Activated naive CD8-positive, alpha-beta T cell treated with anti-CD3 and anti-CD28 coated beads, Interleukin-2, amount 50 U/mL, for 24 hours (primary cell): ENCODE measurements at places on chromosomes 16 and 17.
A peak's percentile ranks its signal among the peaks of the same experiment; 100 is the strongest.

DNA sequence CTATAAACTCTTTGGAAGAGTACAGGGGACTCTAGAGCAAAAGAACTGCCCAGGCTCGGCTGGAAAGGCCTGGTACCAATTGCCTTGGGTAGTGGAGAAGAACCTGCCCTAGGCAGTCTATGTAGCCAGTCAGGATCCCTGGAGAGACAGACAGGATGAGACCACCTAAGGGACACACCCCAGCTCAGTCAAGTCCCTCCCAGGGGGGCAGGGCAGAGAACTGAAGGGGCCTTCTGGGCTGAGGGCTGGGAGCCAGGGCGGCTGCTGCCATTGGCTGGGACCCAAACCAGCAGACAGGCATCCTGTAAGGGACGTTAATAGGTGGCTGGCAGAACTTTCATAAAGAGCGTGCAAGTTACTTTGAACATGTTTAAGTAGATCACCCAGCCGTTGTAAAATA, 12.8 kb upstream of the SLC38A8 start:
- DNase-seq = no peak

DNA sequence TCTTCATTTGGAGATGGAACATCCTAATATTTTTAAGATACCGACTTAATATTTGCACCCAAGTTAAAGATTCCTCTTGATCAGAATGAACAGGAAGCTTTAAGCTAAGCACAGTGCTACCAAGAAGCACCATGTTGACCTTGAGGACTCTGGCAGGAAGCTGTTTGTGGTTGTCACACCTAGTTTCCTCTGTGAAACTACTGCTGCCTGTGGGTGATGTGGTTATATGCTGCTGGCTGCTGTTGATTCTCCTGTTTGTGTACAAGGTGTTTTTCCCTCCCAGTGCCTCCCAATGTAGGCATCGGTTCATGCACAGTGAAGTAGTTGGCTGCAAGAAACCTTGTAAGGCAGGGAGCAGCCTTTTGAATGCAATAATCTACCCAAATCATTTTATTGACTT, 23.4 kb downstream of the RBL2 start:
- peak; percentile 56 for DNase-seq

GRCh38 chr16:28259781-28260150, 32.6 kb upstream of the SBK1 start:
- DNase-seq = no peak

DNA sequence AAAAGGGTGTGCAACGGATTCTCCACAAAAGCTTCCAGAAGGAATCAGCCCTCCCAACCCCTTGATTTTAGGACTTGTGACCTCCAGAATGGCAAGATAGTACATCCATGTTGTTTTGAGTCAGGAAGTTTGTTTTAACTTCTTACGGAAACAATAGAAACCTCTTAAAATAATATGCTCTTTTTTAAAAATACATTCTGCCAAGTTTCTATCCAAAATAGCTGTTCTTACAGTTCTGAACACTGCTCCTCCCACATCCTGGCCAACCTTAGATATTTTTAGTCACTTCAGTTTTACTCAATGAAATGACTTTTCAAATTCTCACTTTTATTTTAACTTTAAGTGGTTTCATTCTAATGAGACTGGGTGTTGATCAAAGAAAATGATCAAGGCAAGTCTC, 156.4 kb downstream of the ZNF18 start:
- no peak for DNase-seq

GRCh38 chr17:1110862-1111598, 68.8 kb downstream of the ABR start:
- DNase-seq = peak; percentile 47

- DNase-seq = peak; percentile 37
Observed at GRCh38 chr16:75236232-75236631, 15.2 kb downstream of the BCAR1 start.

GRCh38 chr17:35726953-35727460, 4.4 kb upstream of the RASL10B start:
- DNase-seq = no peak

GRCh38 chr16:8885674-8886592, 3.8 kb downstream of the LITAFD start:
- no peak for DNase-seq

- DNase-seq = no peak
Observed at GRCh38 chr17:62611292-62611691, 16.2 kb upstream of the MRC2 start.

DNA sequence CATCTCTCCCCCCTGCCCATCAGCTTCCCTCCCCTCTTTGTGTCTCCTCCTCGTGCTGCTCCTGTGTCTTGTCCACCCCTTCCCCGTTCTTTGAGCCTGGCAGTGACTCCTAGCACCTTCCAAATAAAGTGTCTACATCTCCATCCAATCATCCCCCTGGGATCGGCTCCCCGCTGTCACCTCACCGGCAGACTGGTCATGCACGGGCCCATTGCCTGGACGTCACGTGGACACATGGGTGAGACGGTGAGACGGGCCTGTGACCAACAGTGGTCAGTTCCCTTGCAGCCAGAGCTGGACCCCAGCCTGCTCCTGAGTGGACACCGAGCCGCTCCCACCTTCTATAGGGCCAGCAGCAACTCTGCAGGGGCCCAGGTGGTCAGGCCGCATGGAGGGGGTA, 46.4 kb downstream of the COTL1 start:
- no peak for DNase-seq

DNA sequence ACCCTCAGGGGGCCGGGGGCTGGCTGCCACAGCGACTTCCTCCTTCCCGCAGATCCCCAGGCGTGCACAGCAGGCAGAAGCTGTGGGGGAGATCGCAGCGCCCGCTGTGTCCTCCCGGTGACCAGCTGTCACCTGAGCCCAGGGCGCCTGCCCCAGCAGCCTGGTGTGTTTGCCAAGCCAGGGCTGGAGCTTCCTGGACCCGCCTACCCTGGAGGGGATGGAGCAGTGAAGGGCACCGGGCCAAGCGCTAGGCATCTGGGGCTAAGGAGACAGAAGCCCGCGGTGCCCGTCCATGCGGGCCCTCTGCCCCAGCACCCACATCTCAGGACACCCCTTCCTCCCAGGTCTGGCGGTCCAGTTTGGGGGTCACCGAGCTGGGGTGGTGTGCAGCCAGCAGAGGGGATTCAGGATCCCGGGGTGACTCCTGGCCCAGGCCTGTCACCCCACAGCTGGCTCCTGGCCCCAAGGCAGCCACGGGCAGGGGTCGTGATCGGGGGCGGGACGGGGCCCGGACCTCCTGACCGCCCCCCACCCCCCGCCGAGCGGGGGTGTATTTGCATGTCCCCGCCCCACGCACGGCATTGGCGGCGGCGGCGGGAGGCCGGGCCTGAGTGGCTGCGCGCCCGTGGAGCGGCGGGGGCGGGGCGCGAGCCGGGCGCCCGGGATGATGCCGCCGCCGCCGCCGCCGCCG, at the start of gene RAB26:
RAB26 (plus strand) TSS at position 645 of the 691 bp plus-strand sequence. CDS start 159 bp downstream, outside the sequence.
- DNase-seq = peak; percentile 52

DNA sequence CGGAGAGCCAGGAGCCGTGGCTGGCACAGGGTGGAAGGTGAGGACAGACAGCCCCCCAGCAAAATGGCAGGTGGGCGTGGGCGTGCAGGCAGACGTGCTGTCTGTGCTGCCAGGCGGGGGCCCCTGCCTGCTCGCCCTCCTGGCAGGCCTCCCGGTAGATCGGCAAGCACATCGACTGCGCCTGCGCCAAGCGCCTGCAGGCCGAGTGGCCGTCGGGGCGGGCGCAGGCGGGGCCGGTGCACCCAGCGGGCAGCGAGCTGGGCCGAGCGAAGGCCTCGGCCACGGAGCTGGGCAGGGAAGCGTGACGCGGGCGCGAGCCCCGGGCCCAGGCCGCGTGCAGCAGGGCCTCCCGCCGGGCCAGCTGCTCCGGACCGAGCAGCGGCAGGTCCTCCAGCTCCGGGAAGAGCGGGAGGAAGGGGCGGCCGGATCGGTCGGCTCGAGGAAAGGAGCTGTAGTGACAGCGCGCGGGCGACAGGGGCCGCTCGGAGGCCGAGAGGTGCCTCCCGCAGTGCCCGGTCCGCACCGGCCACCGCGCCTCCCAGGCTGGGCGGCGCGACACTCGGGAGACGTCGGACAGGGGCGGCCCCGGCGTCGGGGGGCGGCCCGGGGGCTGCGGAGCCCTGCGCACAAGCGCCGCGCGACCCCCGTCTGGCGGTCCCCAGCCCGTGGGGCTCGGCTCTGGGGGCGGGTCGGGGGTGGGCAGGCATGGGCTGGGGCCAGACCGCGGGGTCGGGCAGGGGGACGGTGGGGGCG, 16.9 kb downstream of the GRIN2C start:
- no peak for DNase-seq

- no peak for DNase-seq
Observed at GRCh38 chr16:88922114-88922825, 54.7 kb downstream of the CBFA2T3 start.

DNA sequence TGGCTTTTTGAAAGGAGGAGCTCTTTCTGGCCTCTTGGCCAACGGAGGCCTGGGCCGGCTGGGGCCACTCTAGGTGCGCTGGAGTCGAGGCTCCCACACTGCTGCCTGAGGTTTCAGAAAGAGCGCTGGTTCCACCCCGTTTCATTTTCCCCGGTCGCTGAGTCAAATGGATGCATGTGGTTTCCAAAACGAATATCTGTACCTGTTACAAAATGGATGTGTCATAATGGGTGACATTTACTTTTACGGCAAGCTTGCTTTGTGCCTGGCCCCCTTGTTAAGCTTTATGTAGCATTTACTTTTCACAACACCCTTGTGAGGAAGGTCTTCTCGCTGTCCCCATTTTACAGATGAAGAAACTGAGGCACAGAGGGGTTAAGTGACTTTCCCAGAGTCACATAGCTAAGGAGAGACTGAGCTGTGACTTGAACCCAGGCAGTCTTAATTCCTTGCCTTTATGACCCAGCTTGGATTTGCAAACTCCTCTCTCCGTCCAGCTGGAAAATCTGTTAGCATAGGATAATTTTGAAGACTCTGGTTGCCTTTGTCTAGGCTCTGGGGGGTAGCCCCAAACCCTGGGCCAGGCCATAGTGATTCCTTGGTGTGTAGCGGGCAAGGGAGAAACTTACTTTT, 10.6 kb downstream of the KSR1 start:
- peak; percentile 80 for DNase-seq

DNA sequence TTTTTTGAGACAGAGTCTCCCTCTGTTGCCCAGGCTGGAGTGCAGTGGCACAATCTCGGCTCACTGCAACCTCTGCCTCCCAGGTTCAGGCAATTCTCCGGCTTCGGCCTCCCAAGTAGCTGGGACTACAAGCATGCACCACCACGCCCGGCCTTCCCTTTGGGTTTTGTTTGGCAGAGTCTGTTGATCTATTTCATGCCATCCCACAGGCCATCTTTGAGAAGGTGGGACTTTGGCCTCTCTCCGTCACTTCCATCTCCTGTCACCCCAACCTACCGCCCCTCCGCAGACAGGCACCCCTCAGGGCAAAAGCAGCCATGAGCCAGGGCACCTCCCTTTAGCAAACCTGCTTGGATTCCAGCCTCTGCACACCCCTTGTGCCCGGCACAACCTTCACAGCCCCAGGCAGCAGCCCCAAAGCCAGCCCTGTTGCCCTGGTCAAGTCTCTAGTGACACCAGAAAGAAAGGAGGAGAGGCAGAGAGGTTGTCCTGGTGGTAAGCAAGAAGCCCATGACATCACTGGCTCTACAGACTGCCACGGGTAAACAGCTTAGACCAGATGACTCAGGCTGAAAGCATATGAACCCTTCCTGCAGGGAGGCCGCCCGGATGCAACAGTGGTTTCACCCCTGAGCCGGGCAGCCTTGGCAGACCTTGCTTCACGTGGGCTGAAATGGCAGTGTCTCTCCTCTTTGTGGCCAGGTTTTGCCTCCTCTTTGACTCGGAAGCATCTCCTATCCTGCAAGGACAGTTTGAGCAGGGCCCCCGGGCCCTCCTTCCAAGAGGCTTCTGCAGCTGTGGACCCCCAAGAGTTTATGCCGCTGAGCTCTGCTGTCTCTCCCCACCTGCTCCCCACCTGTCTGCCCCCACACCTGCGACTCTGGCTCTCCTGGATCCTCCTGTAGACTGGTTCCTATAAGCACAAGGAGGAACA, 8.1 kb upstream of the TIMP2 start:
- DNase-seq = peak; percentile 36

DNA sequence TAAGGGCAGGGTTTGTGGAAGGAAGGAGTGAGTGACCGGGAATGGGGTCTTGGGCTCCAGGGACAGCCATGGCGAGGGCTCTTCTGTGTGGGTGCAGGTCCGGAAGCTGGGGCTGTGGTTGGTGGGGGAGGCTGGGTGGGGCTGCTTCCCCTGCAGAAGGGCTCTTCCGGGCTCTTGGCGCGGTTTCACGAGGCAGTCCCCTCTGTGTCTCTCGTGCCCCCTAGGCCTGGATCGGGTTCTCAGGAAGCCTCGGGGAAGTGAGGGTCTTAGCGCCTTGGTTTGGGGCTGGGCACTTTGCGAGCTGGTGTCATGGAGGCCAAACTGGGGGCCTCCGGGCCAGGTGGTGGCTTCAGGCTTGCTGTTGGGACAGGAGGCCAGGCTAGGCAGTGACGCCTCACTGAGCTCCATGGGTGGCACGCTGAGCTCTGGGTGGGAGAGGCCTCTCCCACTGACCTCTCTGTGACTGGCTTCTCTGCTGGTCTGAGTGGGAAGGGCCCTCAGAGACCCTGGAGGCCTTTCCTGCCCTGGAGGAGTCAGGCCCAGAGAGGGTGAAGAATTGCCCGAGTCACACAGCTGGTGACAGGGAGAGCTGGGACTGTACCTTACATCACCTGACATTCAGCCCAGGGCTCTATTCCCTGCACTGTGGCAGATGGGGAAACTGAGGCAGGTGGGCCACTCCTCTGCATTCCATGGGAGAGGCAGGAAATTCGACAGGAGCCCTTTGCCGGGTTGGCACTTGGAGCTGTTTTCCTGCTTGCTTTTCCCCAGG, 8.2 kb downstream of the ADCY7 start:
- DNase-seq = peak; percentile 59

- no peak for DNase-seq
Observed at GRCh38 chr17:58319173-58320162, 9.1 kb downstream of the TSPOAP1 start.

- DNase-seq = no peak
Observed at GRCh38 chr17:9162275-9162985, 141.1 kb downstream of the NTN1 start.

DNA sequence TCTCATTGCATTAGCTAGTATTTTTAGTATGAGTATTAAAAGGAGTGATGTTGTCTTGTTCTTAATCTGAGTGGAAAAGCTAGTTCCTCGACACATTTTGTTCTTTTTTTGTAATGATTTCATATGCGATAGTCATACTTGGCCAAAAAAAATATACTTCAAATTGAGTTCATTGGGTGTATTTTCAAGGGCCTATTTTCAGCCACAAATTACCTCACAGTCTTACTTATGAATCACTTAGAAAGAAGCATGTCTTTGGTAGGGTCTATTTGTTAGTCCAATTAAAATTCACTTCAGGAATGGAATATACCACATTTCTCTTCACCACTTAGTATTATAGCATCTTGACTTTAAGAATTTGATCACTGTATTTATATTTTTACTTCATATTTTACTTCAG, 337.2 kb downstream of the CDH11 start:
- DNase-seq = no peak

DNA sequence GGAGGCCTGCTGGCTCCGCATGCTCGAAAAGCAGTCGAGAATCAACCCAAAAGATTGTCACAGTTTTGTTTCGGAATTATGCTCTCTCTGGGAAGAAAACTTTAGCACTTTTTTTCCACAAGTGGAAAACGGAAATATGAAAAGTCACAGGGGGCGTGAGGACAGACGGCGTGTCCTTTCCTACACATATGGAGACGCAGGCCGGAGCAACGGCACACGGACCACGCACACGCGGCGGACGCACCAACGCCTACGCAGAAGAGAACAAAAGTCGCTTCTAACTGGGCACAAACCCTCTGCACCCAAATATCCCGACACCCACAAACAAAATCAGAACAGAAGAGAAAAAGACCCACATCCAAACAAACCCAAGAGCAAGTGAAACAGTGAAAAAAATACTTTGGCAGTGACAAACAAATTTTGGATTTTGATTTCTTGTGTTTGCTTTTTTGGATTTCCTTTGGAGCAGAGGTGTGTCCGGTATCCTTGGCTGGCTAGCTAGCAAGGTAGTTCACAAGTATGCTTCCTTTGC, 9.3 kb upstream of the PABPN1L start:
- DNase-seq = no peak
